Stimulated activated CD4-positive, alpha-beta T cell treated with anti-CD3 and anti-CD28 coated beads, Interleukin-1b, Interleukin-23, amount 100 ng/mL, for 4 hours (primary cell): ENCODE measurements at places on chromosomes 4 and X.

DNA sequence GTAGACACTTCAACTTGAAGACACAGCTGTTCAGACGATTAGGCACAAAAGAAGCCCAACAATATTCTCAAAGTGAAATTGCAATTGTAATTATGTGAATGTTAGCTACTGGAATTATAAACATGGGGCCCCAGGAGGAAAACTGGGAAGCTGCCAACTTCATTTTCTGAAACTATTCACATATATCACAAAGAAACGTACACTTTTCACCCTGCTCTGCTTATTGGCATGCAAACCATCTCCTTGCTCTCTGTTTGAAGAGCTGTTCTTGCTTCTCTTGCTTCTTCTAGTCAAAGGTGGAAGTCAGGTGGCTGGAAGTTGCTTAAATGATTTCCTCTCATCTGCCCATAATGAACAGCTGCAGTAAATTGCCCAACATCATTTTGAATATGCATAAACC lies 320.1 kb downstream of the CFAP299 start:
- DNase-seq: no peak

DNA sequence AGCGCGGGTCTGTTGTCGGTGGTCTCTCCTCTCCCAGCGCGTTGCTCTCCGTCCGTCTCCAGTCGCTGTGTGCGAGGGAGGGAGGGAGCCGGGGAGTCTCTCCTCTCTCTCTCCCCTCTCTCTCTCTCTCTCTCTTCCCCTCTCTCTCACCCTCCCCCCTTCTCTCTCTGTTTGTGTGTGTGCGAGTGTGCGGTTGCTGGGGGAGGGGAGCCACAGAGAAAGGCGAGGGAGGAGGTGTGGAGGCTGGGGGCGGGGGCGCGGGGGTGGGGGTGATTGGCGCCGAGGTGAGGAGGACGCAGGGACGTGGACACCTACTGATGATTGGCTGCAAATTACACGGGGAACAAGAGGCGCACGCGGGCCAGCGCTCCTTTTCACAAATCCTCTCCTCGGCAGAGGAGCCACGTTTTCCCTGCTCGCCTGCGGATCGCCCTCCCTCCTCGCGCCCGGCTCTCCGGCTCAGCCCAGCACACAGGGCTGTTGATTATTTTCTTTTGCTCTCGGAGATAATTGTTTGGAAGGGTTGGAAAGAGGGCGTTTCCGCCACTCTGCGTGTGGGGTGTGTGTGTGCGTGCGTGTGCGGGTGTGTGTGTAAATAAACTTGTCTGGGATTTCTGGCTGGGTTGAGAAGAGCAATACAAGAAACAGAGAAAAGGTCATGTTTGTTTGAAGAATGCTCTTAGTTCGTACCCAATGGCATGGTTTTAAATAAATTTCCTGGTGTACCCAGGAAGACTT lies at the start of gene CXXC4:
Gene CXXC4 (minus strand): TSS at position 73 of the 738 bp plus-strand sequence. CDS start 3,092 bp downstream, outside the sequence.
- no peak for DNase-seq

DNA sequence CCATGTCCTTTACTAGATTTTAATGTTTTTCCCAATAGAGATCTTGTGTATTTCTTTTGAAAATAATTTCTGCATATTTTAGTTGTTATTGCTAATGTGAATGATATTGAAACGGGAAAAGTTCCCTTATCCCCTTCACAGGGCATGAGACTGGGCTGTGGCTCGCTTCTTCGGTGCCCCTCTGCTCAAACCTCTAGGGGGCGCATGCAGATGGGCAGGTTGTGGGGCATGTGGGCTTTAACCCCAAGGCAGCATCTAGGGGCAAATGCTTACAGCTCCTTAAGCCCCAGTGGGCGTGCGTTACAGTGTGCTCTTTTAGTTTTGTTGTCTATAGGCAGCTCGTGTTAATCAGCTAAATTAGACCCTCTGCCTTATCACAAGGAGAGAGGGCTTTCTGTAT lies 194.7 kb downstream of the OPHN1 start:
- no peak for DNase-seq

GRCh38 chr4:121642292-121642691 lies 54.5 kb downstream of the ANXA5 start:
- DNase-seq: no peak

DNA sequence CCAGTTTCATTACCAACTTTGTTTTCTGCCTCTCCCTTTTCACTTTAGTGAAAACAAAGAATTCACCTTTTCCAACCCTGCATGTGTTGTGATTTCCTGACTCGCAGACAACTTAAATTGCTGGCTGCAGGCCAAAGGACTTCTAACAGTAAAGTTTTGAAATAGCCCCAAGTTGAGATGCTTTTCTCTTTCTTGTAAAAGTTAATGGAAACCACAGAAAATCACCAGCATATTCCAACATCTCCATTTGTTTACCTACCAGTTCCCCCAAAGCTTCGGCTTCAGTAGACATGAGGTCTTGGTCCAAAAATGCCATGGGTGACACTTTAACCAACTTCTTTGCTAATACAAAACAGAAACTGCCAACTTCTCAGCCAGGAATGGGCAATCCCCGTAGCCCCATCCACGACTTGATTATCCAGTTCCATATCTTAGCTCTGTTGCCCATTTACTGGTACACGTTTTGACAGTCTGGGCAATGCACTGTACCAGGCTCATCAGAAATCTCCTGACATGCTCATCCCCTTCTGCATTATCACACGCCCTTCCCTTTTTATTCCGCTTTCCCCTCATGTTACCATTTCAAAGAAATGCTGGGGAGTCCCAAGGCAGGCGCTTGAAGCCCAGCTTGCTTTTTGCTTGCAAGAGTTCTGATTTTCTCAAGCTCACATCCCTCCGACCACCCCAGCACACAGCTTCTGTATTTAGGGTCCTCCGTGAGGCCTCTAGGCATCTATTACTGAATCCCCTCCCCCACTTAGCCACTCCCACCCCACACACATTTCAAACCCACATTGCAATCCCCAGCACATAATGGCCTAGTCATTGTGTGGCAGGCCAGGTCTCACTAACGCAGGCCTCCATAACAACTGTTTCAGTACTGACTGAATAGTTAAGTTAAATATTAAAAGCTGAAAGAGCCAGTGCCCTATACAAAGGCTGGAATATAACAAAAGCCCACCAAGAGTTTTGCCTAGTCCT lies 137.9 kb upstream of the S100G start:
- no peak for DNase-seq

DNA sequence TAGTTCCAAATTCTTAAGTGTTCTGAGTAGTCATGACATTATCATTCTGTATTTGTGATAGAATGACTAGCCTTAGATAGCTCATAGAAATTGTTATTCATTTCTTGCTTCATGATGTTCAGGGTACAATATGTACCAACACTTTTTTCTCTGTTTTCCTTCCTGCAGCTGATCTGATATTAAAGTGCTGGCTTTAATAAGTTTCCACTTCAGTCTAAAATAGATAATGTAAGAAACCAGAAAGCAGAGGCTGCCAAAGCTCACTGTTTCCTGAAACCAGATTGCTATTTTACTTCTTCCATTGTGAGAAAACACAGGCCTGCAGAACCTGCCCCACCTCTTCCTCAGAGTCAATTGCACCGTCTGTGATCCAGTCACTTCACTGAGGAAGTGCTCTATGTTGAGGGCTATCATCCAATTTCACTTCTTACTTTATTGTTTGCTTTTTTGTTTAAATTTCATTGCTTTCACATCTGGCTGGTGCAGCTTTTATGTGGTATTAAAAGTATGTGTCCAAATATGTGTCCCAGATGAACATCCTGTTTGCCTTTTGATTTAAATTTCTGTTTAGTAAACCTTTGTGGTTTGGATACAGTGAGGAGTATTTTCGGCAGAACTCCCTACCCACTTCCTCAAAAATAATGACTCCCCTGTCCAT lies 652.1 kb downstream of the ANKRD50 start:
- no peak for DNase-seq

GRCh38 chr4:78556665-78557064 lies 5.1 kb downstream of the ANXA3 start:
- no peak for DNase-seq

- no peak for DNase-seq
These were observed at the start of gene GRID2 for GRCh38 chr4:92303621-92304027. Gene GRID2 (plus strand): TSS chr4:92303966.

GRCh38 chrX:30308263-30309138 lies 689 bp downstream of the NR0B1 start:
- DNase-seq: no peak

- DNase-seq: no peak
These were observed 12.7 kb downstream of the MTTP start for GRCh38 chr4:99587309-99587708.

DNA sequence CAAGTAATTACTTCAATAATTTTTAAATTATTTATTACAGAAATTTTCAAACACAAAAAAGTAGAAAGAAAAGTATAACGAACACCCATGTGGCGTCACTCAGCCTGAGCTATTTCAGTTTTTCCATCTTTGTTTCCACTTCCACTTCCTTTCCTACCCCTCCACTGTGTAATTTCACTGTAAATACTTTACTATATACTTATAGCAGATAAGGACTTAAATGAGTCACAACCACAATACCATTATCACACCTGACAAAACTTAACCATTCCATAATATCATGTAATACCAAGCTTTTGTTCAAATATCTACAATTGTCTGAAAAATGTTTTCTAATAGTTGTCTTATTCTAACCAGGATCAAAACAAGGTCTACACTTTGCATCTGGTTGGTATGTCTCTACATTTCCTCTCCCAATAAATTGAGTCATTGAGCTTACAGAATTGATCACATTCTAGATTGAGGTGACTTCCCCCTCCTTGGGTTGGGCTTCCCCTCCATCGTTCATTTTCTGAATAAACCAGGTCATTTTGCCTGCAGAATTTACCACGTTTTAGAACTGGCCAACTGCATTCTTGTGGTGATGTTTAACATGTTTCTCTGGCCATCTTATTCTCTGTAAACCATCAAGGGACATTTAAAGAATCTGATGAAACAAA lies 48.7 kb downstream of the ATP10D start:
- DNase-seq: no peak

GRCh38 chr4:159267869-159268285 lies 165.0 kb downstream of the RAPGEF2 start:
- DNase-seq: no peak

GRCh38 chr4:190121759-190122158 lies 51.8 kb upstream of the DUX4 start:
- DNase-seq: no peak

- DNase-seq: no peak
These were observed 403.2 kb upstream of the RASGEF1B start for GRCh38 chr4:81874661-81875515.

DNA sequence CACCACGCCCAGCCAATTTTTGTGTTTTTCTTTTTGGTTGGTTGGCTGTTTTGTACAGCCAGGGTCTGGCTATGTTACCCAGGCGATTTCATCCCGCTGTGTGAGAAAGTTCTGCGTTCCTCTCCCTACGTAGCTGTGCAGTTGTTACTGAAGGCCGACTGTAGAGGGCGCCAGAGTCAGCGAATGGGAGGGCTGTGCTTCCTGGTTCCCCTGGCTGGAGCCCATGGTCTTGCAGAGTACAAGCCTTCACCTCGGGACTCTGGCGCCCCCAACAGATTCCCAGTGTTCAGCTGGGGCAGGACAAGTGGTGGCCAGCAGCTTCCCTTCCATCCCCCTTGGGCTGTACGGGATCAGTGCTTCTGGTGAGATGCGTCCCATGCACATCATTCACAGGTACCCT lies 5.6 kb upstream of the CT45A1 start:
- peak; percentile 22 for DNase-seq

- no peak for DNase-seq
These were observed 98.8 kb upstream of the SPRY1 start for GRCh38 chr4:123297836-123298235.

GRCh38 chrX:14697451-14697850 lies 168.1 kb downstream of the GLRA2 start:
- no peak for DNase-seq

DNA sequence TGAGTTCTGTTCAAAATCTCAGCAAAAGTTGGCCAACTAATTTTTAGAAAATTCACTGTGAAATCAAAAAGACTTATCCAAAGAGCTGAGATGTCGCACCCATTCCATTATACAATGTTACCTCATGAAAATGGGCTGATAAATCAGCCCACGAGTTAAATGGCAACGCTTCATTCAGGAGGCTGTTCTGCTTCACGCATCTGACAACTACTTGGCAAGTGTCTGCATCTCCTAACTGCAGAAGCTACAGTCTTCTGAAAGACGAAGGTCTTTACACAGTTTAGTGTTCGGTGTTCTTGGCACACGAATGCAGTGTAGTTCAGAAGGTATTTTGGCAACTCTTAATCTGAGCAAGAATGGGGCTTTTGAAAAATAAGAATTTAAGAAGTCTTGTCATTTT lies 166.6 kb upstream of the DKK2 start:
- no peak for DNase-seq
